ENCODE measurements at places on chromosomes 1 and 21.
A peak's percentile ranks its signal among the peaks of the same experiment; 100 is the strongest.

DNA sequence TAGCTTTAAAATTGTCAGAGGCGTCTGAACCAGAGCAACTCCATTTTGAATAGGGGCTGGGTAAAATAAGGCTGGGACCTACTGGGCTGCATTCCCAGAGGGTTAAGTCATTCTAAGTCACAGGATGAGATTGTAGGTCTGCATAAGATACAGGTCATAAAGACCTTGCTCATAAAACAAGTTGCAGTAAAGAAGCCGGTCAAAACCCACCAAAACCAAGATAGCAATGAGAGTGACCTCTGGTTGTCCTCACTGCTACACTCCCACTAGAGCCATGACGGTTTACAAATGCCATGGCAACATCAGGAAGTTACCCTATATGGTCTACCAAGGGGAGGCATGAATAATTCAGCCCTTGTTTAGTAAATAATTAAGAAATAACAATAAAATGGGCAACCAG is 143.6 kb downstream of the GABPA start:
- peak; percentile 60 for DNase-seq

DNA sequence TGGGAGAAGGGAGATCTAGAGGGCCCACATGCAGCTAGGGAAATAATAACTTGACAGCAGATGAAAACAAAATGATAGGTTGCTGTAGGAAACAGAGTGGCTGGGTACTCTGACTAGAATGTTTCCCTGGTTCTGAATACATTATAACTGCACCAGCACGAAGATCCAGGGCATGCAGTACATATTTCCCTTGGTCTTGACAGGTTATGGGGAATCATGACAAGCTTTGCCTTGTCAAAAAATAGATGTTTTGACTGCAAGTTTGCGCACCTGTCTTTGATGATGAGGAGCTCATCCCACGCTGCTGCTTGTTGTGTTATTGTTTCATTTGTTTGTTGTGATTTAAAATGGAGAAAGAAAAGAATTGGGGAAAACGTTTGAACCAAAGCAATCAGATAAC is 292.9 kb downstream of the PDE4B start:
- no peak for DNase-seq

DNA sequence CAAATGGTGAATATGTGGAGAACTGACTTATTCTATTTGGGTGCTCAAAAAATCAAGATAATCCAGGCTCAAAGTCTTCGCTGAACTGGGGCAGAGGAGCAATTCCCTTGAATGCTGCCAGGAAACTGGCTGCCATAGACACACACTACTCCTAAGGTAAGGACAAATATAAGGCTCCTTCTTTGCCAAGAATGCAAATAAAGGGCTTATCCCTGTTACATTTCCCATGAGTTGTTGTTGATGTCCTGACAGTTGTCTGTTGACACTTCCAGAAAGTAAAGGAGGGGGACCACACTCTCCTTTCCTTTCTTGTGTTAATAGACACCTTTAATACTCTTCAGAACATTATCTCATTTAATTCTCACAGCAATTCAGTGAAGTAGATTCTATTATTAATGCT is 212.2 kb upstream of the PTBP2 start:
- DNase-seq, result no peak

GRCh38 chr21:17334484-17334883 is 178.4 kb upstream of the CXADR start:
- no peak for DNase-seq

DNA sequence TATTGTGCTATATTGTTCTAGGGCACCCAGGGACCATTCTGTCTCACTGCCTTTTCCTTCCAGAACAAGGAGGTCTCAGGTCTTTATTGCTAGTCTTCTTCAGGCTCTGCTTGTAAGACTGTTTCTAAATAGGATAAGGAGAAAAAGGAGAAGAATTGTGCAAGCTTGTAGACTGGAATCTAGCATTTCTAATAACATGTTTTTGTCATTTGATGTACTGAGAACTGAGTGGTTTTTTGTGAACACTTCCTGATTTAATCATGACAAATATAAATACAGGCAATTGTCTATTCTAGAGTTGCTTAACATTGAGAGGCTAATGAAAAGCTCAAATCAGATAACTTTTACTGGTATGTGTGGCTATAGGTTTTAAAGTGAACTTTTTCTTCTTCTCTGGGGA is 77.6 kb downstream of the CLIC4 start:
- no peak for DNase-seq

- peak; percentile 41 for DNase-seq
These were observed 74.6 kb upstream of the GADD45A start for GRCh38 chr1:67610450-67610849.

DNA sequence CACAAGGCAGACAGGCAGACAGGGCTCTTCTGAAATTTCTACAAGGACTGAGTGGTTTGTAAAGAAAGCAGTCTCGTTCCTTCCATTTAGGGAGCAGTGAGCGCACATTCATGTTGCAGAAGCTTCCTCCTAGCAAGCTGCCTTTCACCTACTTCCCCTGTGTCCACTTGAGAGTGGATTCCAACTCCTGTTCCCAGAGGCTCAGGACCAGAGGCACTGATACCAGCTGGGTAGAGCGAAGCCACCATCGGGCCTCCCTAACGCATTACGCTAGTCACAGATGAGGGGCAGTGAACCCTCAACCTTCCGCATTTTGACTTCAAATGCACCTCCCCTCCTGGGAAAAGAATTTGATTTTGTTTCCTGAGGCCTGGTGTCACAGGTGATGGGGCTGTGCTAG is 215.8 kb downstream of the SIPA1L2 start:
- DNase-seq, result no peak

GRCh38 chr1:2848006-2848670 is 46.6 kb upstream of the TTC34 start:
- no peak for DNase-seq

GRCh38 chr1:154386643-154387352 is 18.3 kb upstream of the IL6R start:
- no peak for DNase-seq

GRCh38 chr1:1421907-1422464 is 910 bp upstream of the ANKRD65 start:
- peak; percentile 55 for DNase-seq

DNA sequence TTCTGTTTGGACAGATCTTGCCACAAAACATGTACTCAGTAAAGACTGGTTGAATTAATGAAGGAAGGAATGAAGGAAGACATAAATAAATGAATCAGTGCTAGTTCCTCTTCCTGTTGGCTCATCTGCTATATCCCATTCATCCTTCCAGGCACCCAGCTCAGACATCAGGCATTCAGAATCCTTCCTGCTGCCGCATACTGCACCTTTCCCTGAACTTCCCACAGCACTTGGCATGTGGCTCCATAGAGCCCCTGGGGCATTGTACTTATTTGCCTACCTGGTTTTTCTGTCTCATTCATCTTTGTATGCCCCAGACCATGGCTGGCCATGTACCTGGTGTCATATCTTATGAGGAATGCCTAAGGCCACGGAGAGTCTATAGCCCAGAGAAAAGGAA is 34.4 kb upstream of the ZNF648 start:
- DNase-seq, result peak; percentile 74

DNA sequence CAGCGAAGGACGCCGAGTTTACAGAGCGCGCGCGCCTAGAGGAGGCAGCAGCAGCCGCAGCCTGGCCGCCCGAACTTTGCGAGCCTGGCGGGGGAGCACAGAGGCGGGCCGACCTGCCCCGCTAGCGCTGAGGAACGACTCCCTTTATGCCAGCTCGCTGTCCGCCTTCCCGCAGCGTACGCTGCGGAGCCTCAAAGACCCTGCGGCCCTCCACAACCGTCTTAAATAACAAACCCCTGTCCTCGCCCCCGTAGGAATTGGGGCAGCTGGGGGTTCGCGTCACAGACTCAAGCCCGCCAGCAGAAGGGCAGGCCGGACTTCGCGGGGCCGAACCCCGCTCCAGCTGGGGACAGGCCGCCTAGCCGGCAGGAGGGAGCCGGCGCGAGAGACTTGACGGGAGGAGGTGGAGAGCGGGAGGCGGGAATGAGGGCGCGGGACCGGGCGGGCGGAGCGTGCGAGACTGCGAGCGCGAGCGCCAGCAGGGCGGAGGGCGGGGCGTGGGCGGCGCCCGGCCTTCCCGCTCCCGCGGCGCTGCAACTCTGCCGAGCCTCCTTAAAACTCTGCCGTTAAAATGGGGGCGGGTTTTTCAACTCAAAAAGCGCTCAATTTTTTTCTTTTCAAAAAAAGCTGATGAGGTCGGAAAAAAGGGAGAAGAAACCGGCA is 1.8 kb upstream of the CDKN2C start:
- peak; percentile 90 for DNase-seq

DNA sequence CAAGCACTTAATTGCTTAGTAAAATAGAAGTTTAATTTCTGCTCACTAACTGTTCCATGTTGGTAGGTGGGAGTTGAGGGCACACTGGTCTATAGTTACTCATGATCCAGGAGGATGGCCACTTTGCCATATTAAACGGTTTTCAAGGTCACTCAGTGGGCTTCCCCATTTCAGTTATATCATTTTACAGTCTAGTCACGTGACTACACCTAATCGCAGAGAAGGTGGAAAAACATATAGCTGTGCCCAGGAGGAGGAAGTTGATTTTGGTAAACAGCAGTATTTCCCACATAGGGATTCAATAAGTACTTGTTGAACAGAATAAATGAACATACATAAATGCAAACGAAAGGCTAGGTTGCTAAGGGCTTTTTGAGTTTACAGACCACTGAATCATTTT is 541.1 kb upstream of the CAMK1G start:
- no peak for DNase-seq

DNA sequence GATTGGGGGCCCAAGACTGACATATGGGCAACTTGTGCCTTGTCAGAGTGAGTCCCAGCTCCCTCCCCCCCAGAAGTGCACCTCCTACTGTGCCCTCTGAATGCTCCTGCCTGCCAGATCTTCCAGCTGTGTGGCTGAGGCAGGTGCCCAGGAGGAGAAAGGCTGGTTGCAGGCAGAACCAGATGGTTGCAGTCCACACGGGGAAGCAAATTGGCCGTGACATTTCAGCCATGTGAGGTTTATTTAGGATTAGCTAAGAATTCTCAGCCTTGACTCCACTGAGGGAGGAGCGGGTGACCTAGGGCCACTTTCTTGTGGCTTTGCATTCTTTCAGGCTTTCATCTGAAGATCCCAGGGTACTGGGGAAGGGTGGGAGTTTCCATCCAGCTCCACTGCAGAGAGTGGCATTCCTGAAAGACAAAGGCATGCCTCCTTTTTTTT is 33.8 kb downstream of the PEX14 start:
- DNase-seq, result peak; percentile 92

DNA sequence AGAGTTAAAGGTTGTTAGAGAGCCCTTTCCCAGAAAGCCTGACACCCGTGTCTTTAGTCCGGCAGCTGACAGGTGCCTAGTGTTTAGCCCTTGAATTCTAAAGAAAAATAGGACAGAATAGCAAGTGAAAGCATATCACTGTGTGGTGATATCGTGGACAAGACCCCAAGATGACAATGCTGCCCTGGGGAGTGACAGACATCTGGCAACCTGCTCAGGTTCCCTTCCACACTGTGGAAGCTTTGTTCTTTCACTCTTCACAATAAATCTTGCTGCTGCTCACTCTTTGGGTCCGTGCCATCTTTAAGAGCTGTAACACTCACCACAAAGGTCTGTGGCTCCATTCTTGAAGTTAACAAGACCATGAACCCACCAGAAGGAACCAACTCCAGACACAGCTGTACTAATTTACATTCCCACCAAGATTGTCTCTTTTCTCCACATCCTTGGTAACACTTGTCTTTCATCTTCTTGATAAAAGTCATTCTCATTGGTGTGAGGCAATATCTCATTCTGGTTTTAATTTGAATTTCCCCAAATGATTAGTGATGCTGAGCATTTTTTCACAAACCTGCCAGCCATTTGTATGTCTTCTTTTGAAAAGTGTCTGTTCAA is 107.6 kb upstream of the SGIP1 start:
- no peak for DNase-seq

DNA sequence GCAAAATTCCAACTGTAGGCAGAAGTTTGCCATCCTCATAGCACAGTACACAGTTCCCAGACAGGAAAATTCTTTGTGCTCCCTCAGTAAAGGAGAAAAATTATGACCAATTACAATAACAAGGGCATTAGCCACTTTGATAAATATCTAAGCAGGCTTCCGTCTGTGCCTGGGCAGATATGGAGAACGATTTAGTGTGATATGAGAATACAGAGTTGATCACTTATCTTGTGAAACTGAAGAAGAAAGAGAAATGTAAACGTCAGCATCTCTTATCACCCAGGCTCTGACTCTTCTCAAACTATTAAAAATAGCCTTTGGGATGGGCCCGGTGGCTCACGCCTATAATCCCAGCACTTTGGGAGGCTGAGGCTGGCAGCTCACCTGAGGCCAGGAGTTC is 54.5 kb upstream of the TIAM1 start:
- no peak for DNase-seq

GRCh38 chr1:66316464-66317247 is 217.3 kb upstream of the SGIP1 start:
- no peak for DNase-seq

DNA sequence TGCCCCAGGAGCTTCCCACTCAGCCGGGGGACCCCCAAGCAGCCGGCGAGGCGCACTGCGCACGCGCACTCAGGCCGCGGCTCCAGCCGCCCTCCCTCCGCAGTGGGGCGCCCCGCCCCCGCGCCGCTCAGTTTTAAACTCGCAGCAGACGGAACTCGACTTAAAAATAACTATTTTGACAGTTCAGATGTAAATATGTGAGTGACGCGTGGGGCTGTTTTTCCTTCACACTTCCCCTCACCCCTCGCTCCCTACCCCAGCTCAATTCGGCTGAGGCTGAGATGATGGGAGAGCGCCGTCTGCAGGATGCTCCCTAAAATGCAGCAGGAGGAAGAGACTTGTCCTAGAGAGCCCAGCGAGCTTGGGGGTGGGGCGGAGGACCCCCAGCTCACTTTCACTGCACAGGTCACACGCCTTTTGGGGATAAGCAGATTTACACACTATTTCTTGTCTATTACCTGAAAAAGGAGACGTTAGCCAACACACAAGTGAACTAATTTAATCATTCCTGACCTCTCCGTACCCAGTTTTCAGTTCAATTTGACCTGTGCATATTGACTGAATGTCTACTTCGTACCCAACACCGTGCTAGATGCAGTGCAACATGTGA is 8.9 kb upstream of the LEMD1 start:
- peak; percentile 82 for DNase-seq

DNA sequence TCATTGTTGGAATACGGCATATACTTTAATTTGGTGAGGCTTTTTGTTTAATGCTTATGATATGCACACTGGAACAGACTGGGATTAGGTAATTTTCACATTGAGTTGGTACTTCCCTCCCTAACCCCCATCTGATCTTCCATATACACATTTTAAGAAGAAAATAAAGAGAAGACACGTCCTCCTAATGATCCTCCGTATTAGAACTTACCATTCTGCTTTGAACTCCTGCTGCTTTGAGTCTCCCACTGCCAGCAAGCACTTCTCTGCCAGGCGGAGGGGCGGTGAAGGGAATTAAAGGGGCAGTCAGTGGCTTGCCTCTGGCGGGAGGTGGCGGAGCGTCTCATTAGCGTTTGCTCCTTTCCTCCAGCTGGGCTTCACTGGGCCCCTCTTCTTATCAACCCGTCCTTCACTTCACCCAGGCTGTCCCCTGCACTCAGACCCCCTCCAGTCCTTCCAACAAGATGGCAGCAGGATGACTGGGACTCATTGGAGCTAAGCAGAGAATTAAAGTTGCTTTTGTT is 433.4 kb downstream of the KIF26B start:
- DNase-seq, result no peak

GRCh38 chr1:59169703-59170102 is 127.2 kb upstream of the FGGY start:
- DNase-seq, result no peak

- DNase-seq, result no peak
These were observed 41.3 kb upstream of the RUNX1 start for GRCh38 chr21:35090403-35090802.

GRCh38 chr21:43305811-43306311 is 121.1 kb downstream of the SIK1 start:
- DNase-seq, result no peak
